GM12891 (cell line): ENCODE measurements at places on chromosomes 3 and 15.

GRCh38 chr15:100635406-100636071, 33.1 kb downstream of the ASB7 start:
- DNase-seq: no peak

GRCh38 chr15:28184166-28184565, 85.1 kb upstream of the OCA2 start:
- no peak for DNase-seq

GRCh38 chr15:38389924-38390542, 63.9 kb upstream of the FAM98B start:
- no peak for DNase-seq

GRCh38 chr3:73086071-73086494, 24.6 kb downstream of the EBLN2 start:
- no peak for DNase-seq

DNA sequence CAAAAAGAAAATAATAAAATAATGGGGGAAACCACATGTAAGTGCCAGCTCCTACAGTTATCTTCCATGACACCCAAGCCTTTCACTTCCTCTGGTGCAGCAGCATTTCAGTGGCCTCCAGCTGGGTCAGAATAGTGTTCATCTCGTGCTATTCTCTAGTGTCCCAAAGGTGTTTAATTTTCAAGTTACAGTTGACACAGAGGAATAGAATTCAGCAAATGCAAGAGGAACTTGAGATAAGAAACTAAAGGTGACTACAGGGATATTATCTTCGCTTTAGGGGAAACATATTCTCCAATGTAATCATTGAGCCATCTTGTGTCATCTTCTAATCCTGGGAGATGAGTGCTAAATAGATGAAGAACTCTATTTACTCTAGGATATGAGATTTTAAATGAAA, 212.8 kb downstream of the EPHA3 start:
- no peak for DNase-seq

DNA sequence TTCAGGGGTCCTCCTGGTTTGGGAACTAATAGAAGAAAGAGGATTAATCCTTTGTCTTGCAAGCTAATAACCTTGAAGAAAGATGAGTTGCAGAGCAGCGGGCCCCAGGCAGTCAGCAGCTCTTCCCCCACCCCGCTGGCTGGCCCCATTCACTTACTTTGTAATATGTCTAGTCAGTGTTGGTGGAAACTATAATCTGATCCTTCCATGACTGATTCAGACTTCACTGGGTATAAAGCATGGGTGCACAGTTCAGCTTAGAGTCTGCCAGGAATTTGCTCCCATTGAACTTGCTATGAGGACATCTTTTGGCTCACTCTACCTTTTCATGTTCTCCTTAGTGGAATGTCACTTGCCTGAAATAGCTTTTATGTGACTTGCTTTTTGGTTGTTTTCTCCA, 117.7 kb downstream of the CCNL1 start:
- DNase-seq: no peak

DNA sequence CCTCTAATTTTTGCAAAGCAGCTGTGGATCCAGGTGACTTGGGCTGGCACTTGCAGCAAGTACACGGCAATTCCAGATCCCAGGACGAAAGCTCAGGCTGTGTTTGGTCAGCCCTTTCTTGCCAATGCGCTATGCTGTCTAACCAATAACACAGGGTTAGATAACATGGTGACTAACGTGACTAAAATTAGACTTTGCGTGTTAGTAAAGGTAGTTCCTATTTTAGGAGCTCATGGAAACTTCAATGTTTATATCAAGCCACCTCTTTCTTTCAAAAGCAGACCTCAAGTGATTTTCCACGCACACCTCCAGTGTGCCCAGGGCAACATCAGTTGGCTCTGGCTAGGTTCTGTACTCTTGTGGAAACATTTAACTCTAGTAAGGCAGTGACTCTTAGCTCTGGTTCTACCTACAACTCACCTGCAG, 32.5 kb downstream of the CDCP1 start:
- DNase-seq: no peak

DNA sequence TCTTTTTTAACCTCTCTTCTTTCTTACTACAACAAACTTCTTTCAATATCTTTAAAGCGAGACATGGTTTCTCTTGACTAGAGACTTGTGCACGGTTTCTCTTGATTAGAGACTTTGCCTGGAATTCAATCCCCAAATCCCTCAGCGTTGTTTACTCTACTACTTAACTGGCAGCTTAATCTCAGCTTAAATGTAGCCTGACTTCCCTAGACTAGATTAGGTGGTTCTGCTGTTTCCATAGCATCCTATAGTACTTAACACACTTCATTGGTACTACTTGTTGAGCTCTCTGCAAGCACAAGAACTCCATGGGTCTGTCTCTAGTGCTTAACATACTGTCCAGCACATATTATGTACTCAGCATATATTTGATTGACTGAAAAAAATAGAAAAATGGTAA, 168.2 kb upstream of the GPR149 start:
- no peak for DNase-seq

DNA sequence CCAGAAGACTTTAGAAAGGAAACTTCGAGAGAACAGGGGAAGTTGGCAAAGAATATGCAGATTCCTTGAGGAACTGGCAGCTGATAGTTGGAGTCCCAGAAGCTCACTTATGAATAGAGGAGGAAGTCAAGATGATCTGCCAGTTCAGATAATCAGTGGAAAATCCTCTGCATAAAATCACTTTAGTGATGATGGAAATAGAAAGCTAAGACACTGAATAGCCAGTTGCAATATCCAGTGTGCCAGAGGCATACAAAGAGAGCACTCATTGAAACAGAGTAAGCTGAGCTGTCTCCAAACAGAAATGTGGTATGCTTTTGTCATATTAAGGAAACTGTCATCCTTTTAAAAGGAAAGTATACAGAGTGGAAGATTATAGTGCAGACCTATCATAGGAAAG, 1207.6 kb downstream of the OTOL1 start:
- DNase-seq: no peak

GRCh38 chr3:156448300-156448699, 106.6 kb downstream of the SSR3 start:
- DNase-seq: peak; percentile 44

- no peak for DNase-seq
Measured at GRCh38 chr3:188929137-188929536, 242.6 kb upstream of the TPRG1 start.

- no peak for DNase-seq
Measured at GRCh38 chr15:29933042-29933803, 111.0 kb upstream of the TJP1 start.

DNA sequence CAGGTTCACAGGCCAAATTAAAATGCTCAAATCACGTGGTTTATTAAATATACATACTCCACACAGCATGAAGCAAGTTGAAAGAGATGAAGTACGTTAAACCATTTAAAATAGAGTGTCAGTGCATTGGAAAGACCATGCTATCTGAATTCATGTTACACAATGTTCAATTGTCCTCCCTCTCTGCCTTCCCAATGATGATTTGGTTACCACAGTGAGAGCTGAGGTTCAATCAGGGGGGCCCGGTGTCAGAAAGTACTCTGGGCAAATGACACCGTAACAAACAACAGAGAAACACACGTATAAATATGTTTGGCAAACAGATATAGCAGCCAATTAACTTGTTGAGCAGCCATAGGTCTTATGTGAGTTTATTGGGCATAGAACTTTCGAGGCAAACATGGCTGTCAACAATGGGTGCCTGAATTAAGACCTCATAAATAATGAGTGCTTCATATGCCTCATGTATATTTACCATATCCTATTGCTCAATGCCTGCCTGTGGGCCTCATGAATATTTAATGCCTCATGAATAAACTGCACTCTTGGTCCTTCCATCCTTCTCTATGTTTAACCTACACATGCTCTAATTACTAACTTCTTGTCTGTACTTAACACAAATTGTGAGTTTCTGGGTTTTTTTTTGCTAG, 641.5 kb downstream of the PLOD2 start:
- DNase-seq: no peak

DNA sequence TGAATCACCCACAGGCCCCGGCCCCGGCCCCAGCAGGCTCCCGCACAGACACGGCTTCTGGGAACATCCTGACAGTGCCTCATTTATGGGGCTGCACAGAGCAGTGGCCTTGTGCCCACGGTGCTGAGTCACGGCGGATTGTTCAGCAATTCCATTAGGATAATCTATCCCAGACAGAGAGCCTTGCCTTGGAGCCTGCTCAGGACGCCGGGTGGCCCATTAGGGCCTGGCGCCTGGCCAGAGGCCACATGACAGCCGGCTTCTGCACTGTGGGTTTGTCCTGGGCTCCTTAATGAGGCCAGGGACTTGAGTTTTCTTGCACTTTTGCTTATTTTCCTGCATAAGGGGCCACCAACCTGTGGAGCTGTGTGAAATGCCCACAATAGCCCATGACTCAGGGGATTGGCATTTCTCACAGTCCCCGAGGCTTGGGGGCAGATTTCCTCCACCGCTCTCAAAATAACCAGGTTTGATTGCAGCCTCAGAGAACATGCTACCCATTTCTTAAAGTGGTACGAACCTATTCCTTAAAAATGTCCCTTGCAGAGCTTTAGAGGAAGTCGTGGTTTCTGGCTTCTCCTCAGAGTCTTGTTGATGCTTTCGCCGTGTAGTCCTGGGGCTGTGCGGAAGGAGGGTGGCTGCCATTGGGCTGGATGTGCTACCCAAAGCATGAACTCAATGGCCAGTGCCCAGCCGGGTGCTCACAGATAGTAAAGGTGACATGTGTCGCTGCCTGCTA, 19.0 kb downstream of the SYNM start:
- DNase-seq: no peak

- no peak for DNase-seq
Measured at GRCh38 chr3:109643590-109643989, 306.2 kb upstream of the DPPA4 start.

- no peak for DNase-seq
Measured at GRCh38 chr15:52068004-52068615, 44.5 kb downstream of the BCL2L10 start.

DNA sequence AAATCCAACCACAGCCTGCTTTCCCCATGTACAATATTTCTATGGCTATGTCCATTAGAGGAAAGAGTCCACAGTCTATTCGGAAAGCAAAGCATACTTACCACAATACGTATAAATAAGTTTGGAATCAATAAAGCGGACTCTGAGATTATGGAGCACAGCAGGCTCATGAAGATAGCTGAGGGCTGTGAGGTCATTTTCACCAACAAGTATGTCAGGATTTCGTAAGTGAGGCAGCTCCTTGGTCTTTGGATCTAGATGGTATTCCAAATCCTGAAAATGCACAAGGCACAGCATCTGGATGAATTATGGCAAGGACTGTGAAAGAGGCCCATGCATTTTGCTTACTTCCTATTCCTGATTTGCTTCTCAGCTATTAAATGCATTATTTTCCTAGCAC, 100.4 kb downstream of the MYO5A start:
- no peak for DNase-seq

DNA sequence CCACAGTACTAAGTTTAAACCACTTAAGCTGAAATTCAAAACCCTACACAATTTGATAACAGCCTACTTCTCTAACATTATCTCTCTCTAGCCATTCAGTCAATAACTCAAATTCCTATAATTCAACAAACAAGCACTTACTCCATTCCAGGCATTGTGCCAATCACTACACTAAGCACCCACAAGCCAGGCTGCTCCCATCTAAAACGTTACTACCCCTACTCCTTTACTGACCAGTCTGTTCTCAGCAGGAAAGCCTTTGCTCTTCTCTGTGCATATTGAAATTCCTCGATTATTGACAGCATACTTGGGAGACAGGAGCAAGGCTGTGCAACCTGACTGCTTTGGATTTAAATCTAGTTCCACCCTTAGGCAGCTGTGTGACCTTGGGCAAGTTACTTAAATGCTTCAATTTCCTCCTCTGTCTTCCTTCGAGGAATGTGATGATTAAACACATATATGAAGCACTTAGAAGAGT, 177.2 kb upstream of the THBS1 start:
- no peak for DNase-seq

DNA sequence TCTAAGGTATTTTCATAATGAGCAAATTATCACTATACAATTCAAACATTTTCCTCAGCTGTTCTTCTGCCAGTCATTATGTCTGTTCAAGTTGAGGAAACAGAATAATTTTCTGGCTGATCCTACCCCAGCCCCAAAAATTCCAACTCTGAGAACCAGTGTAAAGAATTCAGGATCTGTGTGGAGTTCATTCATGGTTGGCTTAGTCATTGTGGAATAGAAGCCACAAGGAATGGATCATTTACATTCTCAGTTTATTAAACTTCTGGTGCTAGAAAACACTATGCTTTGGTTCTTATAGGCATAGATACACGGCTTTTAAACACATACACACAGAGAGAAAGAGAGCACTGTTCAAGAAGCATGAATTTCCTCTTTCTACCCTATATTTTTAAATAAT, 134.6 kb downstream of the CMSS1 start:
- DNase-seq: no peak

DNA sequence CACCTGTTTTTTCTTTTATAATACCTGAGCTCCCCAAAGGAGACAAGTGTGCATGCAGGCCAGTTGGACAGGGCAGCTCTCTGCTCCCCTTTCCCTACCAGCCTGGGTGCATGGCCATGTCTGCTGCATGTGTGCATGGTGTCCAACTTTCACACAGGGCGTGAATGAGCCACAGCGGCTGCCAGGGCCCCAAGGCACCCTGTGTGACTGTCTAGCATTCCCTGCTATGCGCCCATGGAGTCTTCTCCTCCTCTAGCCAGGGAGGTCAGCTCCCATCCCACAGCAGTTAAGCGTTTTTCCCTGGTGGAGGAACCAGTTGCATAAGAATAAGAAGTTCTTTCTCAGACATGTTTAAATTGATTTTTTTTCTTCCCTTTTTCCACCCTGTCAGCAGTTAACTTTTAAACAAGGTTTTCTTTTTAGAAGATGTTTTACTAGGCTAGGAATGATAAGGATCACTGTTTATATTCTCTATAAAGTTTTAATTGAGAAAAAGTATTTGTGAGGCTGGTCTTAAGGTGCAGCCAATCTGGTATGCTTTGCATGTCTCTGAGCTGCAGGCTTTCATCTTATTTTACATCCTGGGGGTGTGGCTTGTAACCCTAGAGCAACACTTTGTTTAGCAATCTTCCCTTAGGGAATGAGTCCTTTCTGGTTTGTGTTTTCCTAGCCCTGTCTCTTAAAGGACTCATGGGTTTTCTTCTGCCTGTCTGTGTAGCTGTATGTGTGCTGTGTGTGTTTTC, 20.5 kb upstream of the OR5H1 start:
- no peak for DNase-seq

DNA sequence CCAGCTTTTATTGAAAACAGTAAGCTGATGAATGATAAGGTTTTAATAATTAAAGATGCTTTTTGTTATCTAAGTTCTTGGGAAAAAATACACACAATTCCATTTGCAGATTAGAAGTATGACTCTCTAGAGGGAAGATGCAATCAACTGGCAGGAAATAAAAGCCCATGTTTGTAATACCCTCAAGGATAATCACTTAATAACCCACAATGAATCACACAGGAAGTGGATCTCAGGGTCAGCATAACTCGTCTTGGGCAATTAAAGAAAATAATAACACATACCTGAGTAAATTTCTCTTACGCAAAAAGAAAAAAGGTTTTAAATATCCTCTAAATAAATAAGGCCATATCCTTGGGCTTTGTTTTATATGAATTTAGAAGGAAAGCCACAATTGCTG, 9.4 kb upstream of the EID1 start:
- no peak for DNase-seq
